ENCODE measurements at places on chromosomes 5 and 9.

DNA sequence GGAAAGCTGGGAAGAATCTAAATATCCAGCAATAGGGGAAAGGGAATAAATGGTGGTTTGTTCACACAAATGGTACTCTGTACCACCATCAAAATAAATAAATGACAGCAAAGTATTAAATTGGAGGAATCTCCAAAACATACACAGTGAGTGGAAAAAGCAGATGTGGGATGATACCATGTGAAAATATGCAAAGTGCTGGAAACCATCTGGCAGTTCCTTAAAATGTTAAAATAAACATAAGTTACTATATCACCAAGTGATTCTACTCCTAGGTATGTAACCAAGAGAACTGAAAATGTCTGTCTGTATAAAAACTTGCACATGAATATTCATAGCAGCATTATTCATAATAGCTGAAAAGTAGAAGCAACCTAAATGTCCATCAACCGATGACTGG lies 41.9 kb upstream of the TEX48 start:
- no peak for DNase-seq

DNA sequence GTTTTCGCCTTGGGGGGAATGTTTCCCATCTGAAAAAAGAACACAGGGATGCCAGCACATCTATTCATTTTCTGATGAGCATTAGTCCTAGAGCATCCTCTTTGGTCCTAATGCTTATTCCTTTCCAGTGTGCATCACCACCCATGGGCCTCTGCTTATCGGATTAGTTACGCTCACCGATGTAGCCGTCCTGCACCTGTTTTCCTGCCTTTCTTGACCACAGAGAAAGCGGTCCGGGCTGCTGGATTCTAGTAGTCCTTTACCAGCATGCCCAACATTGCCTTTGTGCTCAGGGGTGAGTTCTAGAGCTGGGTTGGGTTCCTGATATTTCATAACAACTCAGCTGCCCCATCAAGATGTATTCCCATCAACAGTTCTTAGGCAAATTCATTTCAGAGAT lies 2084.5 kb upstream of the C9orf72 start:
- no peak for DNase-seq

DNA sequence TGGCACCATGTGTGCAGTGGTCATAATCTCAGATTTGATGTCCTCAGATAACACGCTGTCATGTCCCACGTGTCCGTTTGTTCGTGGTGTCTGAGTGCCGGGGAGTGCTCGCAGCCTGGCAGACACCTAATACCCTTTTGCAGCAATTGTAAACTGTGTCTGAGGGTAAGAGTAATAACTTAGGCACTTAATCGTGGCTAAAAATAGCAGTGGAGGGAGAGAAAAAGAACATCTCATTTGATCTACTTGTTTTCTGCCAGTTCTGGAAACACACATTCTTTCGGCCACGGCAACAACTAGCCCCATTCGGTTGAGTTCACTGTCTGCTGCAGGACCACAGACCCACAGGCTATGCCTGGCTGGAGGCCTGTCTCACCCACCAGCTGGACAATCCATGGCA lies 16.5 kb downstream of the ADCY2 start:
- DNase-seq: no peak

DNA sequence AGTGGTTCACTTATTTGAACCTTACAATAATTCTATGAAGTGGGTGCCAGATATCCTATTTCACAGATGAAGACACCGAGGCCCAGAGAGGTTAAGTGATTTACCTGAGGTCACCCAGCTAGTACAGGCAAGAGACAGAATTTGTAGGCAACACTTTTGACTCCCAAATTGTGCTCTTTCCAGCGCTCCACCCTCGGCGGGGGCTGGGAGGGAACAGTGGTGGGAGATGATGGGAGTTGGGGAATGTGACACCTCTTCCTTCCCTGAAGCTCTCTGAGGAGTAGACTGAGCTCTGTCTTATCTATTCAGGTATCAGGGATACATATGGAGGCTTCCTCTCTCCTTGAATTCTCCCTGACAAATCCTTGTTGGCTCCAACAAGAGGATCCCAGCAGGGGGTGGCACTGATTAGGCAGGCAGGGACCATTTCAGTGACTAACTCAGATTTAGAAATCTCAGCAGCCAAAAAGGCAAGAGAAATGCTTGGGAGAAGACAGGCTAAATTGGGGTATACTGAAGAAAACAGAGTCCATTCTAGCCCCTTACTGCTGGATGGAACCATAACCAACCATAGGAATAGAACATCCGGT lies 95.8 kb upstream of the PANK3 start:
- DNase-seq: no peak

DNA sequence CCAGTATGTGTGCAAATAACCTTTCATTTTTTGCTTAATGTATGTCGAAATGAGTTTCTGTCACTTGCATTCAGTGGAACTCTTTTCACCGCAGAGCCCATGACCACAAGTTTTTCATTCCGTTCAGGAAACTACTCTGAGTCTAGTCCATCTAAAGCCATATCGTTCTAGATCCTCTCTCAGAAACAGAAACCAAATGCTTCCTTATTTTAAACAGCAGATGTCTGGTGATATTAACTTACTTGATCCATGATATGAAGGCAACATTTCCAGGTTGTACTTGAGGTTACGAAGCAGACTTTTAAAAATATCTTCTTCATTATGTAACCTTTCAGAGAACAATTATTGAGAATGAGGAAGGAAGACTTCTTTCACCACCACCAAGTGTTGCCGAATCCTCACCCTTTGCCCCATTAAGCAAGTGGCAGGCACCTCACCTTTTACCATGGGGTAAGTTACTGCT lies 72.4 kb upstream of the GNAQ start:
- no peak for DNase-seq

GRCh38 chr9:76887951-76888350 lies 18.0 kb downstream of the PRUNE2 start:
- no peak for DNase-seq

DNA sequence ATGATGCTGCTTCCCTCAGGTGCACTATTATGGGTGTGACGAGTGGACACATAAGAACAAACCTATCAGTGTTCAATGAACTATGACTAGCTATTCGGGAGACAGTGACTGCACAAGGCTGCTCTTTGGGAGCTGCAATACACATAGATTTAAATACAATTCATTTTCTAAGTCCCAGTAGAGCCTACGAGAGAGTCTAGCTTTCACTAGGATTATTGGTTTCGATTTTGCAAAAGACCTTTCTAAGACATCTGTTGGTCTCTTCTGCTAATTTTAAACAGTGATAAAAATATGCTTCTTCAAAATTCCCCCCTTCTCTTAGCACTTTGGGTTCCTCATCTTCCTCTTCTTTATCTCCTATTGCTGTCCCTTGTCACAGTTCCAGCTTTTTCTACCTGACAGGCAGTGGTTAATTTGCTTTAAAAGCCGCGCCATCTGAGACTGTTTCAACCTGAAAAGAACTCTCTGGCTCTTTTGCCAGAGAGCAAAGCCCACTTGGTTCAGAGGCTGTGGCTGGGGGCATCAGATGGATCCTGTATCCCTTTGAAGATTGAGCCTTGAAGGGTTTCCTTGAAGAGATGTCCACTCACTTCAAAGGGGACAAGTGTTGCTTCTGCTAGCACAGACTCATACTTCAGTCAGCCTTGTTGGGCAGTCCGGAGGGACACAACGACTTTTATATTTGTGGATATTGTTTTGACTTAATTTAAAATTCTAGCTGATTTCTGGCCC lies 241.5 kb downstream of the MAN2A1 start:
- DNase-seq: no peak

DNA sequence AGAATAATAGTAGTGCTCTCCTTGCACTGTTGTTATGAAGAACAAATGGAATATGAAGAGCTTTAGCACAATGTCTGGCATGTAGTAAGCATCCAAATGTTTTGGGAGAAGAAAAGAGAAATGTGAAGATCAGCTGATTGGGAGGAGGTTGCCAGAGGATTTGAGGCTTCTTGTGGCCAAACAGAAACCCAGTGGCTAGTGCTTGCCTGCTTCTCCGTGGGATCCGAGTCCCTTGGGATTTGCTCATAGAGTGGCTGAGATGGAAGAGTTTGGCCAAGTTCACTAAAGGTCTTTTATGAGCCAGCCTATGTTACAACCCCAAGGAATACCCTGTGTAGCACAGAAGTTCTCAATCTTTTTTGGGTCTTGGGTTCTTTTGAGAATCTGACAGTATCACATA lies 86.0 kb downstream of the ANGPTL2 start:
- DNase-seq: no peak

DNA sequence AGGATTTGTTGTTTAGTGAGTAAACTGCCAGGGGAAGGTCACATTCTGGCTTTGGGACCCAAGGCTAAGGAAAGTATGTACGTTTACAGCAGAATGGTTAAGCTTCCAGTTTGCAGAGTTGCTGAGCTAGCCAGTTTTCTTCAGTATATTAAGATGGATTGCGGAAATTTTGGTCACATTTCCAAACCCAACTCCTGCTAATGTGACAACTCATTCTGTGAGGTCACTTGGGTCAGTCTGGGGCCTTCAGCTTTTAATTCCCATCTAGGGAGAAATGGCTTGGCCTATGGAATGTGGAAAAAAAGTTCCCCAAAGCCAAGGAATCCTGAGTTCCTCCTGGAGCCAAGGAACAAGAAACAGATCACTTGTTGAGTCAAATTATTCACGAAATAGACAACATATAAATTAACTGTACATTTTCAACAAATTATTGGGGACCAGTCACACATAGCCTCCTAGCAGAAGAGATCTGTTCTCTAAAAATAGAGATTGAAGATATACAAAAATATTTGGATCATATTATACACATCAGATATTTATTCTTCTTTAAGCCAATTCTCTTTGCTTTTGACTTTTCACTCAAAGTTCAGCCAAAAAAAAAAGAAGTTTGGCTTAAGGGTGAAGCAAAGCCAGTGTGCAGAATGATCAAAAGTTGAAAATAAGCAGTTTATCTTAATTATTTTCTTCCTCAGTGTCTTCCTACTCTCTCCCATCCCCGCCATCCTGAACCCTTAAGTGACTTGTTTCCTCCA lies 8.8 kb downstream of the KCNV2 start:
- no peak for DNase-seq

Measured in ovary (tissue), 10 donors.